ENCODE measurements at places on chromosomes 13 and 19.

DNA sequence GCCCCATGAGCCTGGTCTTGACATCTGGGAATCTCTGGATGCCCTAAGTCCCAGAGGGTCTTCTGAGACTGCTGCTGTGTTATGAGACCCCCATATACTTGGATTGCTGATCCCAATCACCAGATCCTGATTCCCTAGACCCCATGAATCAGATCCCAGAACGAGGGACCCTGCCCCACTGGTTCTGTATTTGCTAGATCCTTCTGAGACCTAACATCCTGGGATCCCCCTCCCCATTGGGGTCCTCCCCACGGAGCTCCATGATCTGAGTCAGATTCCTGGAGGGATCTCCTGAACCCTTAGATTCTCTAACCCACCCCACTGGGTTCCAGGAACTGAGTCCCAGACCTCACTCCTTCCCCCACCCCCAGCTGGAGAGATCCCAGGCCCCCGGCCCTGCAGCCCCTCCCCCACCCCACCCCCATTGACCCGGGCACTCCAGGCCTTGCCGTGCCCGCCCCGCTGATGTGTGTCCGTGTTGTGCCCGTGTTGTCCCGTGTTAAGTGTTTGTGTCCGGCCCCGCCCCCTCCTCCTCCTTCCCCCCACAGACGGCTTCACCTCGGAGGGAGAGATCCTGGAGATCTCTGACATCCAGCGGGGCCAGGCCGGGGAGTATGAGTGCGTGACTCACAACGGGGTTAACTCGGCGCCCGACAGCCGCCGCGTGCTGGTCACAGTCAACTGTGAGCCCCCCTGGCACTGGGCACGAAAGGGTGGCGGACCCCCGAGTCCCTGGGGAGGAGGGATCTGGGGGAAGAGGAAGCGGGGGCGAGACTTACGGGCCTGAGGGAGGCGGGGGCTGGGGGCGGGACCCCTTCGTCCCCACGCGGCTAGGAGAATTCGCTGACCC lies 15.0 kb downstream of the IGLON5 start:
- DNase-seq, result no peak

GRCh38 chr19:41578886-41579285 lies 2.9 kb downstream of the CEACAM21 start:
- DNase-seq, result no peak

- no peak for DNase-seq
These were observed 36.2 kb downstream of the CLDN10 start for GRCh38 chr13:95588721-95589120.

DNA sequence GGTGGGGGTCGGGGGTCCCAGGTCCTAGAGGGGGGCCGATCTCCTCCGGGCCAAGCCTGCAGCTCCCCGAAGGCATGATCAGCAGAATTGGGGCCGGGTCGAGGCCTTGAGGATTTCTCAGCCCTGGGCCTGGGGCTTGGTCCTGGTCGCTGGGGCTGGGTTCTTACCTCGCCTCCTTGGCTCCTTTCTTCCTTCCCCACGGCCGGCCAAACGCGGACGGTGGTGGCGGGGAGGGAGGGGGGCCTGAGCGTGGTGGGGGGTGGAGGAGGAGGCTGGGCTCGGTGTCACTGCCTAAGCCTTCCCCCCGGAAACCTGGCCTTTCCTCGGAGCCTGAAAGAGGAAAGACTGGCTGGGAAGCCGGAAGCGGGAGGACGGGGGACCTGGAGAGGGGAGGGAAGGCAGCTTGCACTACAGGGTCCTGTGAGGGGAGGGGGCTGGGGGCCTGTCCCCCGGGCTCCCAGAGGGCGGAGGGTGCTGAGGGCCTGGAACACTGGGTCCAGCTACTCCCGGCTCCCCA lies at the start of gene ZNF579:
TSS of gene ZNF579 (minus strand) at position 221 of the 517 bp plus-strand sequence. CDS start 1,209 bp downstream, outside the sequence.
- peak; percentile 41 for DNase-seq

DNA sequence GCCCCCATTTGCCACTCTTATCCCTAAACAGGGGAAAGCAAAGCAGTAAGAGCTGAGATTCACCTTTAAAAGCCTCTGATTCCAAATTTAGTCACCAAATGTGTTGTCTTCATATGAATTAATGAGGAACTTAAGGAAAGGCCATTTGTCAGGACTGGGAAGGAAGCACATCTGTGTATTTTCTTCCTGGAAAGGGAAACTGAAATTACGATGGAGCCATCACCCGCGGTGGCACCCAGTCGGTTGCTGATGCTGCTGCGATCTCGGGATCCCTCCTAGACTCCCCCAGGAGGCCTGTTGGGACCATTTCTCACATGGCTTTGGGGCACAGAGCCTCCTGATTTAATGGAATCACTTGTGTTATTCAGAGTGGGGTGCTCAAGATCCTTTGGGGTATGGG lies 7.4 kb upstream of the IL4I1 start:
- no peak for DNase-seq

GRCh38 chr13:98525456-98526181 lies 51.3 kb downstream of the STK24 start:
- no peak for DNase-seq

- no peak for DNase-seq
These were observed 6.2 kb upstream of the SPART start for GRCh38 chr13:36352350-36352749.

DNA sequence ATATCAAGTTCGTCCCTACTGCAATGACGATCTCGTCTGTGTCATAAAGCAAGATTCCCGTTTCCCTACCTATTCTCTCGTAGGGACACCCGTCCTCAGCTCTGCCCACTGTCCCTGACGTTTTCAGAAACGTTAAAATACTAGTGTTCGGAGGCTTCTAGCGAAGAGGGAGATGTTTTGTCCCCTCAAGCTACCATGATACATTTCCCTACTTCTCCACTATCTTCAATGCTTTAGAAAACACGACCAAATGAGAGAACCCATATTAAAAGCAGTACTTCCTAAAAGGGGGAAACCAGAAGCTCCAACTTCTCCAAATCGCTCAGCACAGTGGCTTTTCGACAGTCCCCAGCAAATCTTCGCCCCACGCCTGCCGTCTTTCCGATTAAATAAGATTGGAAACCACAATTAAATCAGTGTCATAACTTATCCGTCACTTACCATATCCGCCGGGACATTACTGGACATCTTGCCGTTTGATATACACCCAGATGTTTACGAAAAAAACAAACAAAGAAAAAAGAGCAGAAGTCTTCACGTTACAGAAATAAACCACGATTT lies 1.3 kb downstream of the UBL3 start:
- no peak for DNase-seq

- DNase-seq, result no peak
These were observed 2.0 kb downstream of the STXBP2 start for GRCh38 chr19:7638802-7639465.

DNA sequence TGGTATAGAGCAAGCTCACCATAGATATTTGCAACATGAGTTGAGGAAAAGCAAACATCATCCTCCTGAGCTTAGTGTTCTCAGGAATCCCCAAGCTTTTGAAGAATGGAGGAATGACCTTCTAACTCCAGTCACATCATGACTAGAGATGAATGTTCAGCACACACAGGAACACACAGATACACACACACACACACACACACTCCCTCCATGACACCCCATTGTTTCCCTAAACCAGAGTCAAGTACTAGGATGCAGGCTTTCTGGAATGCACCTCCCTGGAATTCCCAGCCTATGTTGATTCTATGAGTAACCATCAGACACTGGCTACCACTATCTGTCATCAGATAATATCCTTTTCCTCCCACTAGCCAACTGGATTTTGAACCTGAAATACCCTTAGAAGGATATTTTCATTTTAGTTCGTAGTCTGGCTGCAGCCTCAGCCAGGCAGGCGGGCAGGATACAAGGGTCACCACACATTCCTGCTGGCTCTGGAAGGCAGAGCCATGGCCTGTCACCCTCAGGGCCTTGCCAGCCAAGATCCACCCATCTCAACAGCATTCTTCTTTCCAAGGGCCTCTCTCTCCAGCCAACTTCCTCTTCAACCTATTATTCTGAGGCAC lies 162.4 kb downstream of the FOXO1 start:
- DNase-seq, result no peak

DNA sequence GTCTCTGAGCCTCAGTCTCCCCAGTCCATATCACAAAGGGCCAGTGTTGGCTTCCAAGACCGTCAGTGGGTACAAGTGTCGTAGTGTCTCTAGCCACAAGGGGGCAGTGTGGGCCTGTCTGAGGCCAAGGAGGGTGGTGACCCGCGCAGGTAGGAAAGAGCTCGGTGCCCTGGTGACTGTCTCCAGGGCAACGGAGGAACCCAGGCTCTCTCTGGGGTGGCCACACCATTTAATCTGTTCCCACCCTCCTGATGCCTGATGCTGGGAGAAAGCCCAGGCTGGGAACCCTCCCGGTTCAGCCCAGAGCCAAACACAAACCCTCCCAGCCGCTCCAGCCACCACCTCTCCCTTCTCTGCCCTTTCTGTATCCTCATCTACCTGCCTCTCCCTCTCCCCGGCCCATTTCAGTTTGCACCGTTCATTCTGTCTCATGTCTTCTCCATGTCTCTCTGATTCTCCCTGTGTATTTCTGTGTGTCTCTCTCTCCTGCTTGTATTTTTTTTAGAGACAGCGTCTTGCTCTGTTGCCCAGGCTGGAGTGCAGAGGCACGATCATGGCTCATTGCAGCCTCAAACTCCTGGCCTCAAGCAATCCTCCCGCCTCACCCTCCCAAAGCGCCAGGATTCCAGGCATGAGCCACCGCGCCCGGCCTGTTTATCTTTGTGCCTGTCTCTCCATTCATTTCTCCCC lies 17.5 kb upstream of the MEIS3 start:
- peak; percentile 73 for DNase-seq

DNA sequence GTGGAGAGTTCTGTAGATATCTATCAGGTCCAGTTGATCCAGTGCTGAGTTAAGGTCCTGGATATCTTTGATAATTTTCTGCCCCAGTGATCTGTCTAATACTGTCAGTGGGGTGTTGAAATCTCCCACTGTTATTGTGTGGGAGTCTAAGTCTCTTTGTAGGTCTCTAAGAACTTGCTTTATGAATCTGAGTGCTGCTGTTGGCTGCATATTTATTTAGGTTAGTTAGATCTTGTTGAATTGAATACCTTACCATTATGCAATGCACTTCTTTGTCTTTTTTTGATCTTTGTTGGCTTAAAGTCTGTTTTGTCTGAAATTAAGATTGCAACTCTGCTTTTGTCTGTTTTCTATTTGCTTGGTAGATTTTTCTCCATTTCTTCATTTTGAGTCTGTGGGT lies 15.4 kb downstream of the AP1M1 start:
- DNase-seq, result no peak

GRCh38 chr19:54481326-54481930 lies 8.3 kb upstream of the CDC42EP5 start:
- DNase-seq, result no peak

DNA sequence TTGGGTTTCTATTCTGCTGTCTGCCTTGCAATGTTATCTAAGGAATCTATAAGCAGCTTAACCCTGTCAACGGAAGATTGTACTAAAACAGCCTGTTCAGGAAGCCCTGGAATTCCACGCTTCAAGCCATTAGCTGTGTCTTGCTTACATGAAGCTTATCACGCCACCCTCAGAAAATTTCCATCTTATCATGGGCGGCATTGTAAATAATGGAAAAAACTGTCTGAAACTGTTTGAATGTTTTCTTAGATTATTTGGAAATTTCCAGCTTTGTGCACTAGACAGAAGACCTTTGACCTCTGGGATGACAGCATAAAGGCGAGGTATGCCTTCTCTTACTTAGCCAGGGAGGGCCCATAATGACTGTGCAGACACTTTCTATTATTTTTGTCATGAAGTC lies 319.7 kb downstream of the KCNRG start:
- DNase-seq, result no peak

DNA sequence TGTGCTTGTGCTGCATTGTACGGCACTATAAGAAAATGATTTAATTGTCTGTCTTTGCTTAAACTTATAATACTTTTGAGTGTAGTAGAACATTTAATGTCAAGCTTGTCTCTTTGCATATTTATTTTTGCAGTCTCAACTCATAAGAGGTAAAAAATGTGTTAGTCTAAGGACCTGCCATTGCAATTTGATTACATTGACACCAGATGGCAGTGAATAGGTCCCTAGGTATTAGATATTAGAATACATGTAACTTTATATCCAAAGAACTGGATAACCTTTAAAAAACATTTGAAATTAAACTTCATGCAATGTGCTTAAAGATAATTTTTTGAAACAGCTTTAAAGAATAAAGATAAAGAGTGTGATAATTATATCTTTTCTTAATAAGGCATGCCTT lies 1421.3 kb downstream of the OLFM4 start:
- no peak for DNase-seq

DNA sequence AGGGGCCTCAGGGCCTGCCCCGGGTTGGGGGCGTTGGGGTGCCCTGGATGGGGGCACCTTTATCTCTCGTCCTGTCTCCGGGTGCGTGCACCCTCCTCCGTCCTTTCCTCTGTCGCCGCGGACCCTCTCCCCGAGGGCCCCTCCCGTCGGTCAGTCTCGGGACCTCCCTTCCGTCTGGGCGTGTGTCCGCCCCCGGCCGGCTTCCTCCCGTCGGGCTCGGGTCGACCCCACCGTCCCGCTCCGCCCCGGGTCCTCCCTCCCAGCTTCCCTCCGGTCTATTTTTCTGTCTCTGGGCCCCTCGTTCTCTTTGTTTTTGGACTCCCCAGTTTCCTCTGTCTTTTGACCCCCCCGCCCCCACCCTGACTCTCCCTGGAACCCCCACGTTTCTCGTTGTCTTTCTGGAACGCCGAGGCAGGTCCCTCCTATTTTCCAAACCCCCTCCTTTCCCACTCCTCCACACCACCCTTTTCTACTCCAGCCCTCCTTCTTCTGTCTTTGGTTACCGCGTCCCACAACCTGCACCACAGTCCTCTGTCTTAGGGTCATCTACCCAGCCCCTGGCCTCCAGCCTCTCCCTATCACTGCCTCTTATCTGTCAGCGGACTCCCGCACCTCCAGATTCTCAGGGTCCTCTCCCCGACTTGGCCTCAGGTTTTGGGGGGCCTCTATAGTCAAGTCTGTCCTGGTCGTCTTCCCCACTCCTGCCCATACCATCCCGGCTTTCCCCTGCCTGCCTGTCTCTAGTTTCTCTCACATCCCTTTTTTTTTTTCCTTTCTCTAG lies 757 bp downstream of the EGLN2 start:
- no peak for DNase-seq

- DNase-seq, result no peak
These were observed 17.5 kb upstream of the PROZ start for GRCh38 chr13:113140677-113141600.

- DNase-seq, result no peak
These were observed 27.6 kb downstream of the EDNRB start for GRCh38 chr13:77891041-77891440.

All from activated CD8-positive, alpha-beta memory T cell treated with anti-CD3 and anti-CD28 coated beads for 4 hours (primary cell).